ENCODE measurements at places on chromosomes 7 and 10. TPM values are rescaled to one million over a fixed set of nuclear protein-coding genes. Genes with fewer than 3 reads are reported as not detected.
A peak's percentile ranks its signal among the peaks of the same experiment; 100 is the strongest.

NIPSNAP2 gene
- 60.5 TPM for total RNA-seq

DNA sequence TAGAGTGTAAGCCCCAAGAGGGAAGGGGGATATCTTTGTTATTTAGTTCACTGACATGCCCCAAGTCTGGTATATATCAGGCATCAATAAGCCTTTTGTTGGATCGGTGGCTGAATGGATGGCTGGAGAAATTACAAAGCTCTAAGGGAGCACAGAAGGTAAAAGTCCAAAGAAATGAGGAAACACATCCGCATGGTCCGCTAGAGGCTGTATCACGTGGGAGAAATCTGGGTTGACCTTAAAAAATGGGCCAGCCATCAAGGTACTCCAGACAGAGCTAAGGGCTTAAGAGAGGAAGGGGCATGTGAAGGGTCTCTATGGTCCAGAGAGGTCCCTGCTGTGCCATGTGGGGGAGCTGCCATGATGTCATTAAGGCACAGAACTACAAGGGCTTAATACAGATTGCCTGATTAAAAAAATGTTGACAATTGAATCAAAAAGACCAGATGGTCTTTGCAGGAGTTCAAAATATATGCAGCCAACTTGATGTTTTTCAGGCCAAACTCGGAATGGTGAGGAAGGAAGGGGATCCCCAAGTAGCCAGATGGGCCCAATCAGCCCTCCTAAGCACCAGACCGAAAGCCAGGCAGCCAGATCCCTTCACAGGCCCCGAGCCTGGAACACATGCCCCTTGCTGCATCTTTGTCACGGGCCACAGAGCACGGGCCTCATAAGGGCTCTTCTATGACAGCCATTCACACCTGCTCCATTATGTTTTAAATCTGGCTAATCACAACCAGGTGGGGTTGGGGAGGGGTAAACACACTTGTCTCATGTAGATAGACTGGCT is 31.9 kb downstream of the SCRN1 start:
- H3K27ac ChIP-seq: no peak overlapping the region
- peaks cover 9% of the 10 kb centered on the region for H3K4me1 ChIP-seq
- DNase-seq: no peak
- H3K36me3 ChIP-seq: no peaks in the 10 kb centered on the region
- H3K27me3 ChIP-seq: no peaks in the 10 kb centered on the region

- peak overlapping the region; percentile 84 for H3K27ac ChIP-seq
- peak overlapping the region; percentile 90 for H3K4me3 ChIP-seq
- peaks cover 8% of the 10 kb centered on the region for H3K36me3 ChIP-seq
- peaks cover 42% of the 10 kb centered on the region for H3K4me1 ChIP-seq
These were observed 1.6 kb upstream of the RAB19 start for GRCh38 chr7:140402178-140402835.

DNA sequence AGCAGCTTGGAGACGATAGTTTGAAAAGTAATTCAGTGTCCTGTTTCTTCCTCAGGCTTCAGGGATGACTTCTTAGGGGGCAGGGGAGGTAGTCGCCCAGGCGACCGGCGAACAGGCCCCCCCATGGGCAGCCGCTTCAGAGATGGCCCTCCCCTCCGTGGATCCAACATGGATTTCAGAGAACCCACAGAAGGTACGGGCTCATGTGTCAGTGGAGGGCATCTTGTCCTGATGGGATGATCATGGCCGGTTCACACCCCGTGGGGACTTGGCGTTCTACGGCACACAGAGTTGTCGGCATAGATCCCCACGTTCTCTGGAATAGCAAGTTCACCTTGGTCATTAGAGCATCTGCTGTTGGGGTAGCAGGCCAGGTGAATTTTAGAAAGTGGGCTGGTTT is 15.1 kb upstream of the LAT2 start:
- H3K27me3 ChIP-seq: no peaks in the 10 kb centered on the region
- peaks cover 58% of the 10 kb centered on the region for H3K36me3 ChIP-seq
- H3K27ac ChIP-seq: peak overlapping the region; percentile 77
- peaks cover 4% of the 10 kb centered on the region for H3K4me1 ChIP-seq
- no peak for DNase-seq

DNA sequence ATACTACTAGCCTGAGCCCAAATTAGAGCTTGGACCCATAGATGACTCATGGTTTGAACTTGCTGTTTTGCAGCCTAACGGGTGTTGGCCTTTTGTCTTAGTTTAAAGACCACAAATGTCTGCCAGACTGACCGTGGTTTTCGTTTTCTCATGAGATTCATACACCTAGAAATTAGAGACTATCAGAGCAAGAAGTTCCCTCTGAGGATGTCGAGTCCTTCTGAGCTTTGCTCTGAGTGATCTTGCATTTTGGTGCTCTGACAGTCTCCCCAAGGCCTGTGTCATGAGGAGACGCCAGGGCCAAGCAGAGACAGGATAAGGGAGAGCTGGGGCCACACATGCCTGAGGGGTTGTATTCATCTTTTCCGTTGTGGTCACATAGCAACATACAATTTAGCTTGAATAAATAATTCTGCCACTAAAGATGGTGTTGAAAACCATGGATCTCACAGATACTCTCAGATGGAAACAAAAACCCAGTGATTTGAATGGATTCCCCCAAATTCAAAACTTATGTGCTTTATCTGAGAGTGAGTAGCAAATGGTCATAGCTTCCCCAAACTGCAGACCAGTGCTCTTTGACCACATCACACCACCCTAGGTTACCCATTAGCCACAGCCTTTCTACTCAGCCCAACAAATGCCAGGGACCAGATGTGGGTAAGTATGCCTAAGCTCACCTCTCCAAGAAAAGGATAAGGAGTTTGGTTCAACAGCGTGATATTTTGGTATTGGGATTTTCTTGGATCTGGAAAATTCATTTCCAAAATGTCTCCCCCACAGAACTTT is 762.0 kb upstream of the IGFBP3 start:
- DNase-seq: no peak
- H3K4me3 ChIP-seq: no peak overlapping the region
- no peaks in the 10 kb centered on the region for H3K36me3 ChIP-seq
- H3K27ac ChIP-seq: no peak overlapping the region
- no peaks in the 10 kb centered on the region for H3K27me3 ChIP-seq

DNA sequence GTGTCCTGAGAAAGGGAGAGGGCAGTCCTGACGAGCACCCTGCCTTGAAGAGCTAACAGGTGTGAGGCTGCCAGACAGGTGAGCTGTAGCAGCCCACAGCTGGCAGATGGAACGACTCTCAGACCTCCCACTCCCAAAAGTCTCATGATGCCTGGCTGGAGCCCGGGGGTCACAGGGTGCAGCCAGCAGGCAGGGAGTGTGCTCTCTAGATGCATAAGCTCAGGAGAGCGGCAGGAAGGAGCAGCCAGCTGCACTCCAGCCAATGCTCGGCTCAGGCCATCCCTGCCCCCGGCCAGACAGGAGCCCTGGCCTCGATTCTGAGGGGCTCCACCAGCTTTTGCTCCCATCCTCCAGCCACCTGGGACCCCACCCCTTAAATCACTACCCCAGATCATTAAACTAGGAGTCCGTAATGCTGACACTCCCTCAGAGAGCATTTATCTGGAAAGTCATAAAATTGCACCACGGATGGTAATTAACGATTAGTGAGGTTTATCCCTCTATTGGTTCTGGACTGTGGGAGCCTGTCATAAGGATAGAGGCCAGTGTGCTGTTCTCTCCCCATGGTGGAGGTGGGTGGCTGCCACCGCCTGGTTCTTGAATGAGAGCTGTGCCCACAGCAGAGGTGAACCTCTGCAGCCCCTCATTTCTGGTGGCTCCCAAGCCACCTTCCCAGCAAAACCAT is 63.5 kb upstream of the ZMIZ1 start:
- no peak for DNase-seq
- H3K4me1 ChIP-seq: peaks cover 3% of the 10 kb centered on the region
- no peak overlapping the region for H3K27ac ChIP-seq
- no peaks in the 10 kb centered on the region for H3K27me3 ChIP-seq

DNA sequence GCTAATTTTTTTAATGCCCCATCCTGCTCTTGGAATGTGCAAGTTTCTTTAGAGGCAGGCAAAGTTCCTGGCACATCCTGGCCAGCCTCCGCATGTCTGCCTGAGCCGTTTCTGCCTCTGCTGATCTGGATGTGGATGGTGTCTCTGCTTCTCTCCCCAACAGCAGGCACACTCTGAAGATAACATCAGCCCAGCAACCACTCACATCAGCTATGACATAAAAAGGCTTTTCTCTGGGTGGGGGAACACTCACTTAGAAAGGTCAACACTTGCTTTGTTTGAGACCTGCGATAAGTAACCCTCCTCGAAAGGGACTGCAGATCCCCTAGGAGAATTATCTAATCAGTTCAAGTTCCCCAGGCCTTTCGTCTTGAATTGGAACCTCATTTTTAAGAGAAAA is 142.9 kb downstream of the FGFR2 start:
- no peaks in the 10 kb centered on the region for H3K36me3 ChIP-seq
- no peaks in the 10 kb centered on the region for H3K4me1 ChIP-seq
- no peak overlapping the region for H3K27ac ChIP-seq
- no peaks in the 10 kb centered on the region for H3K27me3 ChIP-seq
- no peak for DNase-seq

HOXA11 gene
- total RNA-seq: not detected

DGKB gene
- not detected for total RNA-seq

GRCh38 chr7:128863433-128863989 is 855 bp downstream of the ATP6V1F start:
- H3K27ac ChIP-seq: peak overlapping the region; percentile 90
- peaks cover 8% of the 10 kb centered on the region for H3K36me3 ChIP-seq
- DNase-seq: peak; percentile 72
- H3K27me3 ChIP-seq: no peaks in the 10 kb centered on the region
- peak overlapping the region; percentile 77 for H3K4me3 ChIP-seq

Measured in activated CD4-positive, alpha-beta T cell treated with anti-CD3 and anti-CD28 coated beads for 36 hours (primary cell).